ENCODE measurements at places on chromosomes 2 and 18.

- no peak for DNase-seq
These were observed 240.9 kb upstream of the GULP1 start for GRCh38 chr2:188050726-188051125.

- DNase-seq, result no peak
These were observed 89.9 kb upstream of the CDCA7 start for GRCh38 chr2:173264603-173265366.

GRCh38 chr2:48651158-48651790 is 33.6 kb downstream of the GTF2A1L start:
- DNase-seq, result no peak

DNA sequence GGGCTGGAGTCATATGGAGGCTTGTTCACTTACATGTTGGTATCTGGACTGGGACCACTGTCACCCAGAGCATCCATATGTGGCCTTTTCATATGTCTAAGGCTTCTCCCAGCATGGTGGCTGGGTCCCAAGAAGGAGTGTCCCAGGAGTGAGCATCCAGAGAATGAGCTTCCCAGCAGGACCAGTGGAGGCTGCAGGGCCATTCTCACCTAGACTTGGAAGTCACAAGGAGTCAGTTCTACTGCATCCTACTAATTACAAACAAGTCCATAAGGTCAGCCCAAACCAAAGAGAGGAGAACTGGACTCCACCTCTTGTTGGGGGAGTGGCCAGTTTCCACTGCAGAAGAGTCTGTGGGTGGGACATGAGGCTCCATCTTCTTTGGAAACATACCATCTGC is 5.1 kb upstream of the TEX51 start:
- no peak for DNase-seq

DNA sequence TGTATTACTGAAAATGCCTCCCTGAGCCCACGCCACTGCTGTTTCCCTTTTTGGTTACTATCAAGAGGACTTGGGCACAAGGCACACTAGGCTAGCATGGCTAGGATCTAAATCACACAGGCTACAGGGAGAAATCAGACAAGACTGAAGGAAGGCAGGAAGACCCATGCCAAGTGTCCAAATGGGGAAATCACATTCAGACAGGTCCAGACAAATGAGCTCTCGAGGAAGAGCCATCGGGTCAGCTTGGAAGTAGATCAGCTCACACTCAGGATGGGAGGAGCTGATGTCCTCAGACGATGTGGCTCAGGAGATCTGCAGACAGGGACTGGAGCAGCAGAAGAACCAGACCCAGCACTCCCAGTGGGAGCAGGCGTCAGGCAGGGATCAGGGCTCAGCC is 113.2 kb downstream of the COL6A3 start:
- DNase-seq, result no peak

DNA sequence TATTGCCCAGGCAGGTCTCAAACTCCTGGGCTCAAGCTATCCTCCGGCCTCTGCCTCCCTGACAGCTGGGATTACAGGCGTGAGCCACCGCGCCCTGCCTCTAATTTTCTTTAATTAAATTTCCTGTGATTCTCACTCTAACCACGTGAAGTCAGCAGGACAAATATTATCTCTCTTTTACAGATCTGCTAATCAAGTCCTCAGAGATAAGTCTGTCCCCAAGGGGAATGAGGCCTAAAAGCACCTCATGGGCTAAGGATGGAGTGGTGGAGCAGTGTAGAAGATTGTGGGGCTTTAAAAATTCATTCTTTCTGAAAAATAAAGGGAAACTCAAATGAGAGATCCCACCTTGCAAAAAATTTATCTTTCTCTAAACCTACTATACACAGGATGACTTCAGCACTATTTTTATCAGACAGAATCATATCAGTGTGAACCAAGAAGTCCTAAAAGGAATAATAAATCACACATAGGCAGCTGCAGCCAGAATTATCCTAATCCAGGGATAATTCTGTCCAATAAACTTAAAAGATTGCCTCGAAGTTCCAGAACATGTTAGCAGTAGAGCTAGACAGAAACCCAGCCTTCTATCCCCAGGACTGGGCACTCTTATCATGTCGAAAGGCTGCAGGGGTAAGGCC is 38.3 kb upstream of the BMPR2 start:
- DNase-seq, result no peak

DNA sequence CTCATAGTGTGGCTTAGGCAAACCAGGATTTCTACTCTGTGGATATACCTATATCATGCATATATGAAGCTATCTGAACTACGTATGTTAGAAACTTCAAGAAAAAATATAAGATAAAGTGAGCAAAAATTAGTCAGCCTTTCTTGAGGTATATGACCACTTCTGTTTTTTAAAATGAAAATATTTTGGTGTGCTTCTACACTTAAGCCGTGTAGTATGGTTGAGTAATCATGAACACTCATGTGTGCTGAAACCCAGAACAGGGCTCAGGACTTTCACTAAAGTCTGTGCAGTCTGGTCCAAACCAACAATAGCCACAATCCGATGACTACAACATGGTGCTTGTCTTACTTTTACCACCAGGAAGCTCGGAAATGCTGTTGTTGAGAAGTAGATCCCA is 48.9 kb upstream of the TMEM177 start:
- DNase-seq, result no peak

- DNase-seq, result no peak
These were observed 119.8 kb upstream of the SMAD7 start for GRCh38 chr18:49070552-49070951.

GRCh38 chr2:38504169-38504568 is 98.6 kb downstream of the HNRNPLL start:
- DNase-seq, result no peak

GRCh38 chr2:49335546-49335945 is 181.2 kb upstream of the FSHR start:
- DNase-seq, result no peak

DNA sequence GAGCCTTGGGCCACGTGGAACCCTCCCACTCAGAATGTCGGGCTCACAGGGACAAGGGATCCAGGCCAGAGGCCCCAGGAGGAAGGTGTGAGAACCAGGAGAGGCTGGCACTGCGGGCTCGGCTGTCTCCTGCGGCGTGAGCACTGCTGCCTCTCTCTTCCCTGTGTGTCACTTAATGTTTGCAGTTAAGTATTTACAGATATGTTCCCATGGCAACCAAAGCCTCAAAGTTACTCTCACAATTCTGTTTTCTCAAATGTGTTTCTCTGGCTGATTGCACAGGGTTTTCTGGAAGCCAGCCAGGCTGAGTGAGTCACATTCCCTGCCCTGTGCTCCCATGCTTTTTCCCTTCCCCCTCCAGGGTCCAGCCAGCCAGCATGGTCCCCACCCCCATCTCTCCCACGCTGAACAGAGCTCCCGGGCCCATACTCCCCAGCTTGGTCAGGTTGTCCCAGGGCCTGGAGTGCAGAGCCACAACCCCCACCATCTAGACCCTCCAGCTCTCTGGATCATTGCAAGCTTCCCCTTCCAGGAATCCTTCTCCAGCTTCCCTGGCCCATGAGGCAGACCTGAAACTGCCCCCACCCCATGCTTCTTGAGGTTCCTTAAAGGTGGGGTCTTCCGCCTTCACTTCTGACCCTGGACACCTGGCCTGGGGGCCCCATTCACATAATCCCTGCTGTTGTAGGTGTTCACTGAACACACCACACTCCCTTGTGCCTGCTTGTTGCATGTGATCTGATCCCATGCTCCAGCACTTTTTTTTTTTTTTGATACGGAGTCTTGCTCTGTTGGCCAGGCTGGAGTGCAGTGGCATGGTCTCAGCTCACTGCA is 265.9 kb downstream of the CELF4 start:
- DNase-seq, result peak; percentile 62

GRCh38 chr2:69939722-69940121 is 21.7 kb downstream of the ASPRV1 start:
- DNase-seq, result no peak

- peak; percentile 50 for DNase-seq
These were observed 149.0 kb upstream of the GLI2 start for GRCh38 chr2:120586507-120587278.

DNA sequence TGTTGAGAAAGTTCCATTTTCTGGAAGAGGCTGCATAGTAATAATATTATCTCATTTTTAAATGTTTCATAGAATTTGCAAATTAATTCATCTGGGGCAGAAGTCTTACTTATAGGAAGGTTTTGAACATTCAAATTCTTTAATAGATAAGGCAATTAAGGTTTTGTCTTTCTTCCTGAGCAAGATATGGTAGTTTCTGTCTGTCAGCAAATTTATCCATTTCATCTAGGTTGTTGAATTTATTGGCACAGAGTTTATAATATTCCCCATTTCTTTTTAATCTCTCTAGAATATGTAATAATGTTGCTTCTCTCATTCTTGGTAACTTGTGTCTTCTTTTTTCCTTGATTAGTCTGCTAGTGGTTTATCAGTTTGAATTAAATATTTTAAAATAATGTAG is 90.2 kb upstream of the EPB41L5 start:
- no peak for DNase-seq

DNA sequence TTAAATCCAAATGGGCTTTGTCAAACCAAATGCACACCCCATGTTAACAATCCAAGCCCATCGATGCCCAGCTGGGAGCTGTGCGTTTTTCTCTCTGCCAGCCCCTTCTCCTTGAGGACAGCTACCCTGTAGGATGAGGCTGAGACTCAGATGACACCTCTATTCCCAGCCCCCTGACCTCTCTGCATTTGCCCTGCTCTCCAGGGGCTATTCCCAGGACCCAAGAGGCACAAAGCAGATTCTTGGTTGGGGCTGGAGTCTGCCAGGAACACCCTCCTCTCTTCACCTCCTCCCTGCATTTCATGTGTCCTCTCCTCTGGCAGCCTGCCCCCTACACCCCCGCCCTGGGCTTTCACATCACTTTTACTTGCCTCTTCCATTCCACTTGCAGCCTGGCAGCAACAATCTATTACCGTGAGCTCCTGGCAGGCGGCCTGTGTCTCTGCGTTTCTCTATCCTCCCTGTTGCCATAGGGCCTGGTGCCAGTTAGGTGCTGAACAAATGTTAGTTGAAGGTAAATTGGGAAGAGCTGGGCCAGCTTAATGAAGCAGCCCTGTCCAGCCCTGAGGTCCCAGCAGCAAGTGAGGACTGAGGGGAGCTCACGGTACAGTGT is 51.8 kb downstream of the ADD2 start:
- DNase-seq, result no peak

- no peak for DNase-seq
These were observed 111.3 kb downstream of the EML6 start for GRCh38 chr2:54834721-54835120.

GRCh38 chr2:22347306-22347705 is 1037.7 kb upstream of the KLHL29 start:
- DNase-seq, result no peak
